ENCODE measurements at places on chromosomes 16 and 17. TPM values are rescaled to one million over a fixed set of nuclear protein-coding genes. Genes with fewer than 3 reads are reported as not detected.

DNA sequence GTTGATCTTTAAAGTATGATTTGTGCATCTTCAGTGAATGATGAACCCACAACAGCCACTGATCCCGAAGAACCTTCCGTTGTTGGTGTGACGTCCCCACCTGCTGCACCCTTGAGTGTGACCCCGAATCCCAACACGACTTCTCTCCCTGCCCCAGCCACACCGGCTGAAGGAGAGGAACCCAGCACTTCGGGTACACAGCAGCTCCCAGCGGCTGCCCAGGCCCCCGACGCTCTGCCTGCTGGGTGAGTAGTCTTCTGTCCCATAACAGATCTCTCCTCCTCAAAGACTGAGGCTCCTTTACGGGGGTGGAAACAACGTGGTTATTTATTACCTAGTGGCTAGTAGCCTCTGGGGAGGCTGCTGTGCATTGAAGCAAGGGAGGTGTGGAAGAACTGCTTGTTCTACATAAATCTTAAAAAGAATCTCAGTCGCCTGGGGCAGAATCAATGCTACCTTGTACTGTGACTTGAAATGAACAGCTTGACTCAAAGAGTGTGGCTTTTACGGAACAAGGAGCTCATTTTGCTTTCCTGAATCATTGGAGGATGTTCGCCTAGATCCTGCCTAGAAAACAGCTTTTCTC lies 63.0 kb upstream of the CLEC18A start:
- H3K4me1 ChIP-seq, result no peaks in the 10 kb centered on the region
- no peak for DNase-seq

AMDHD2 gene
- total RNA-seq, result 44.6 TPM

- H3K27me3 ChIP-seq, result no peaks in the 10 kb centered on the region
- H3K36me3 ChIP-seq, result peaks cover 4% of the 10 kb centered on the region
- no peaks in the 10 kb centered on the region for H3K4me1 ChIP-seq
- no peak within 1 kb of the TSS for H3K27ac ChIP-seq
Observed at GRCh38 chr17:78903101-78903779, at the start of gene CEP295NL. Gene CEP295NL, minus strand, starts transcription at chr17:78903201. Its CDS starts 1,373 bp downstream, at chr17:78901828.

KRTAP9-1 gene
- total RNA-seq, result not detected

- no peaks in the 10 kb centered on the region for H3K27me3 ChIP-seq
- no peak overlapping the region for H3K27ac ChIP-seq
- no peaks in the 10 kb centered on the region for H3K4me1 ChIP-seq
- H3K4me3 ChIP-seq, result no peak overlapping the region
- H3K36me3 ChIP-seq, result peaks cover 2% of the 10 kb centered on the region
Observed at GRCh38 chr16:88651276-88651988, 579 bp upstream of the CYBA start.

DNA sequence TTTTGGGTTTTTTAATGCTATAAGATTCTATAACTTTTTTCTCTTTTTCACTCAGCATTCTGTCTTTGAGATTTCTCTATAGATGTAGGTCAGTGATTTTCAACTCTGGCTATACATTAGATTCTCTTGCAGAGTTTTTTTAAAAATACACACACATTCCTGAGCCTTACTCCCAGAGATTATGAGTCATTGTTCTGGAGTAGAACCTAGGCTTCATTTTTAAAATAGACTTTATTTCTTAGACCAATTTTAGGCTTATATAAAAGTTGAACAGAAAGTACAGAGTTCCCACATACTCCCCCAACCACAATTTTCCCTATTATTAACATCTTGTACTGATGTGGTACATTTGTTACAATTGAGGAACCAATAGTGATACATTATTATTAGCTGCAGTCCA lies 63.3 kb downstream of the CYB561 start:
- DNase-seq, result no peak
- H3K27ac ChIP-seq, result no peak overlapping the region
- no peaks in the 10 kb centered on the region for H3K36me3 ChIP-seq
- no peak overlapping the region for H3K4me3 ChIP-seq
- H3K4me1 ChIP-seq, result peaks cover 3% of the 10 kb centered on the region

DNA sequence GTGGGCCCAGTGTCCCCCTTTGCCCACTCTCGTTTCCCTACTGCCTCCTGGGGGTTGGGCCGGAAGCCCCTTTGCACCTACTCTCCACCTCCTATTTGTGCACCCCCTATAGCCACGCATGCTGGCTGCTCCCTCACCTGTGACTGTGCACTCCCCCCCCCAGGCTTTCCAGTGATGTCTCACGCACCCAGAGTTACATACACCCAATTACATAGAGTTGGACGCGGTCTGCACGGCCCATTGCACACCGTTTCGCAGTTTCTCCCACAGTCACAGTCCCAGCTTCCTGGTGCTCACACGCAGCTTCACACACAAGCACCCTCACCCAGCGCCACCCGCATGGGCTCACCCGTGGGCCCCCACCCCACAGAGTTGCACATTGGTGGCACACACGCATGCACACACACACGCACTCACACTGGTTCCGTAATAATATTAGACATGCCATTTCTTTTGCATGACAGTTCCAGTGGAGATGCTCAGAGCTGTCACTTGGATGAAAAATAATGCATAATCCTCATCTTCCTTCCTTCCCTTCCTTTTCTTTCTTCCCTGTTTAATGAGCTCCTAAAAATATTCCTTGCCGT lies 21.5 kb upstream of the C1QL1 start:
- no peaks in the 10 kb centered on the region for H3K4me1 ChIP-seq
- H3K36me3 ChIP-seq, result no peaks in the 10 kb centered on the region
- no peaks in the 10 kb centered on the region for H3K27me3 ChIP-seq
- no peak overlapping the region for H3K4me3 ChIP-seq

DNA sequence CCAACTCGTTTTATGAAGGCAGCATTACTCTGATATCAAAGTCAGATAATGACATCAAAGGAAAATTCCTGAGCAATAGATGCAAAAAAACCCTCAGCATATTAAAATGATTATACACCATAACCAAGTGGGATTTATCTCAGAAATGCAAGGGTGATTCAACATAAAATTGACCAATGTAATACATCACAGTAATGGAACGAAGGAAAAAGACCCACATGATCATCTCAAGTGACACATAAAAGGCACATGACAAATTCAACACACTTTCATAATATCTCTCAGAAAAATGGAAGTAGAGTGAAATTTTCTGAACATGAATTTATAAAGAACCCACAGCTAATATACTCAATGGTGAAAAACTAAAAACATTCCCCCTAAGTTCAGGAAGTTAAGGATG lies 118.8 kb downstream of the ITFG1 start:
- no peaks in the 10 kb centered on the region for H3K27me3 ChIP-seq
- no peak overlapping the region for H3K27ac ChIP-seq
- no peaks in the 10 kb centered on the region for H3K4me1 ChIP-seq
- no peak for DNase-seq
- H3K4me3 ChIP-seq, result no peak overlapping the region

GRCh38 chr16:61148930-61149329 lies 887.3 kb downstream of the CDH8 start:
- H3K4me1 ChIP-seq, result no peaks in the 10 kb centered on the region
- H3K4me3 ChIP-seq, result no peak overlapping the region
- H3K36me3 ChIP-seq, result no peaks in the 10 kb centered on the region
- no peak for DNase-seq
- no peak overlapping the region for H3K27ac ChIP-seq

PYY gene
- total RNA-seq, result not detected

- H3K27ac ChIP-seq, result no peak overlapping the region
- H3K4me1 ChIP-seq, result peaks cover 9% of the 10 kb centered on the region
- DNase-seq, result no peak
- H3K36me3 ChIP-seq, result no peaks in the 10 kb centered on the region
Observed at GRCh38 chr17:2222301-2222700, 81.3 kb downstream of the SMG6 start.

Data from aorta (tissue), 5 donors.